ENCODE measurements at places on chromosomes 7 and 10. TPM values are rescaled to one million over a fixed set of nuclear protein-coding genes. Genes with fewer than 3 reads are reported as not detected.

The SVOPL gene
- total RNA-seq, result not detected

The SYPL1 gene
- total RNA-seq, result 38.2 TPM

GRCh38 chr7:97446361-97446760, 285.5 kb upstream of the TAC1 start:
- no peaks in the 10 kb centered on the region for H3K36me3 ChIP-seq
- H3K27me3 ChIP-seq, result no peaks in the 10 kb centered on the region
- no peak for DNase-seq
- no peak overlapping the region for H3K27ac ChIP-seq
- no peak overlapping the region for H3K4me3 ChIP-seq

DNA sequence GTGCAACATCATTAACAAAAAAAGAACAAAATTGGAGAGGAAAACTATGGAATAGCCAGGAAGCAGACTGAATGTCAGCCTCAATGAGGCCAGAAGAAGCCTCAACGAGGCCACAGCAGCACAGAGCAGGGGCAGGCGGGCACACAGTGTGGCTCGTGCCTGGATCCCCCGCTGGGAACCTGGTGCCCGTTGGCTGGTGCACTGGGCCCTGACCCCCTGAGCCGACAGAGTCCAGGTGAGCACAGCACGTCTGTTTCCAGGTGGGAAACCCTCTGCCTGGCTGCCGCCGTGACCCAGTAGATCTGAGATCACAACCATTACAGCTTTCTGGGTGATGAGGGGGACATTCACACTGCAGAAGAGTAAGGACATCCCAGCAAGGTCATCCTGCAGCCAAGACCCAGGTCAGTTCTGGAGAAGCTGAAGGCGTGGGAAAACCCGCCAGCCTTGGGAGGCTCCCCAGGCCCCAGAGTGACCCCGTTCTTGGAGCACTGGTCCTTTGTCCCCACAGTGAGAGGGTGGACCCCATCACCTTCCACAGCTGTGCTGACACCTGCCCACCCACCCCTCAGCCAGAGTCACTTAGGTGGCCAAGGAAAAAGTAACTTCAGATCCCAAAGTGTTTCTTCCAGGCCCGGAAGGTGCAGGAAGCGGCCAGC, 222.1 kb downstream of the ADARB2 start:
- H3K4me1 ChIP-seq, result no peaks in the 10 kb centered on the region
- DNase-seq, result no peak
- no peaks in the 10 kb centered on the region for H3K36me3 ChIP-seq
- no peak overlapping the region for H3K4me3 ChIP-seq
- H3K27me3 ChIP-seq, result no peaks in the 10 kb centered on the region

DNA sequence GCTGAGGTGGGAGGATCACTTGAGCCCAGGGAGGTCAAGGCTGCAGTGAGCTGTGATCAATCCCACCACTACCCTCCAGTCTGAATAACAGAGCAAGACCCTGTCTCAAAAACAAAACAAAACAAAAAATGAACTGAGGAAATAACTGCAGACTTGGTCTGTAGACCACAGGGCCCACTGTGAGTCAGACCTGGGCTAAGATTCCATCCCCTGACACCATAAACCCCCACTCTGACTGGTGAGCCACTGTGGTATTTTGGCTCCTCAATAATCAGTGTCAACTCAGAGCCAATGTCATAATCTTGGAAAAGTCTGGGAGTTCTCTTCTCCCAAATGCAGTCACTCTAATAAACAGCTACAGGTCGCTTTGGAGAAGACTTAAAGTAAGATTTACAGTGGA, 24.0 kb upstream of the ERCC6 start:
- no peak for DNase-seq

DNA sequence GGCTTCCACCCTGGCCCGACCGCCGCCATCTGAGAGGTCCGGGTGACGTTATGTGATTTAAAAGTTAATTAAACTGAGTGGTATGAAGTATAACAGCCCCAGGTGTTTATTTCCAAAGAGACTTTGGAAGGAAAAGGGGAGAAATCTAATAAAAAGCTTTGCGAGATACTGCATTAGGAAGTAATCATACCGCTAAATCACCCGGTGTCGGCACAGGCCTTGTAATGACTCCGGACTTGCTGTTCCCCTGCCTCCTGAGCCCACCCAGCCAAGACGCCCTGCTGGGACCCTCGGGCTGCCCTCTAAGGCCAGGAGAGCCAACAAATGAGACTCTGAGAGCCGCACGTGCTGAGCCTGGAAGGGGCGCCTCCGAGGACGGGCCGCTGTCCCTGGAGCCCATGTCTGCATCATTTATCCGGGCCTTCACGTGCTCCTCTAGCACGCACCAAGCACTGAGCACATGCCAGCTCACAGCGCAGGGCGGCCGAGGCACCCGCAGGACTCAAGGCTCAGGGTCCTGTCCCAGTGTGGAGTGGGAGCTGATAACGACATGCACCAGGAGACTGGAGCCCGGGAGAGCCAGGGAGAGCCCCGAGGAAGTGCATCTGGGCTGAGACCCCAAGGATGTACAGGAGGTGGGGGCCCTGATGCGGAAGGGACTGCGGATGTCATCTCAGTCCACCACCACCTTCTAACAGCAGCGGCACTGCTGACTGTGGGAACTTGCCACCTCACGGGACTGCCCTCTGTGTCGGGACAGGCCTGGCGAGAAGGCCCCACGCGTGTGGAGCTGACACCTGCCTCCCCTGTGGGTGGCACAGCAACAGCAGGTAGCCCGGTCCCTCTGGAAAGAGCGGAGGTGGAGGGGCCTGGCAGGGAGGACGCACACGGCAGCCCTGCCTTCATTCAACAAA, 182.7 kb downstream of the ELFN1 start:
- H3K4me1 ChIP-seq, result peaks cover 13% of the 10 kb centered on the region
- H3K36me3 ChIP-seq, result peaks cover 3% of the 10 kb centered on the region
- no peaks in the 10 kb centered on the region for H3K27me3 ChIP-seq
- no peak overlapping the region for H3K4me3 ChIP-seq

GRCh38 chr10:74373059-74373458, 222.0 kb downstream of the ADK start:
- H3K27ac ChIP-seq, result no peak overlapping the region
- H3K4me3 ChIP-seq, result no peak overlapping the region
- H3K36me3 ChIP-seq, result peaks cover 26% of the 10 kb centered on the region
- no peak for DNase-seq
- H3K4me1 ChIP-seq, result peaks cover 2% of the 10 kb centered on the region

GRCh38 chr7:33941418-33941817, 36.1 kb downstream of the BMPER start:
- H3K4me3 ChIP-seq, result no peak overlapping the region
- H3K4me1 ChIP-seq, result no peaks in the 10 kb centered on the region
- H3K27ac ChIP-seq, result no peak overlapping the region
- no peaks in the 10 kb centered on the region for H3K27me3 ChIP-seq
- no peaks in the 10 kb centered on the region for H3K36me3 ChIP-seq

The WDR91 gene
- 22.6 TPM for total RNA-seq

DNA sequence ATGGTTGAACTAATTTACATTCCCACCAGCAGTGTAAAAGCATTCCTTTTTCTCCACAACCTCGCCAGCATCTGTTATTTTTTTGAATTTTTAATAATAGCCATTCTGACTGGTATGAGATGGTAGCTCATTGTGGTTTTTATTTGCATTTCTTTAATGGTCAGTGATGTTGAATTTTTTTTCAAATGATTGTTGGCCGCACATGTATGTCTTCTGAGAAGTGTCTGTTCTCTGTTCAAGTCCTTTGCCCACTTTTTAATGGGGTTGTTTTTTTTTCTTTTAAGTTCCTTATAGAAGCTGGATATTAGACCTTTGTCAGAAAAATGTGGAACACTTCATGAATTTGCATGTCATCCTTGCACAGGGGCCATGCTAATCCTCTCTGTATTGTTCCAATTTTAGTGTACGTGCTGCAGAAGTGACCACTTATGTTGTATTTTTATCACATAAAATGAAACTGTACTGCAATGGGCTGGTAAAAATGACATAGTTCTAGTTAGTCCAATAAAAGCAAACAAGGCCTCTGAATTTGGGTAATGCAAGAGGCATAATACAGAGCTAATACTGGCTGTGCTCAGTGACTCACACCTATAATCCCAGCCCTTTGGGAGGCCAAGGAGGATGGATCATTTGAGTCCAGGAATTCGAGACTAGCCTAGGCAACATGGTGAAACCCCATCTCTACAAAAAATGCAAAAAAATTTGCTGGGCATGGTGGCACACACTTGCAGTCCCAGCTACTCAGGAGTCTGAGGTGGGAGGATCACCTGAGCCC, 70.3 kb downstream of the ABI1 start:
- peaks cover 37% of the 10 kb centered on the region for H3K36me3 ChIP-seq
- DNase-seq, result no peak
- no peak overlapping the region for H3K27ac ChIP-seq
- no peaks in the 10 kb centered on the region for H3K27me3 ChIP-seq
- peaks cover 21% of the 10 kb centered on the region for H3K4me1 ChIP-seq

The TAS2R41 gene
- total RNA-seq, result not detected

GRCh38 chr7:115816318-115816974, 214.1 kb downstream of the TFEC start:
- DNase-seq, result no peak
- H3K27ac ChIP-seq, result no peak overlapping the region
- H3K4me3 ChIP-seq, result no peak overlapping the region
- no peaks in the 10 kb centered on the region for H3K4me1 ChIP-seq
- H3K27me3 ChIP-seq, result no peaks in the 10 kb centered on the region

GRCh38 chr10:52442576-52442975, 128.5 kb downstream of the DKK1 start:
- no peaks in the 10 kb centered on the region for H3K4me1 ChIP-seq
- no peaks in the 10 kb centered on the region for H3K36me3 ChIP-seq
- no peaks in the 10 kb centered on the region for H3K27me3 ChIP-seq

DNA sequence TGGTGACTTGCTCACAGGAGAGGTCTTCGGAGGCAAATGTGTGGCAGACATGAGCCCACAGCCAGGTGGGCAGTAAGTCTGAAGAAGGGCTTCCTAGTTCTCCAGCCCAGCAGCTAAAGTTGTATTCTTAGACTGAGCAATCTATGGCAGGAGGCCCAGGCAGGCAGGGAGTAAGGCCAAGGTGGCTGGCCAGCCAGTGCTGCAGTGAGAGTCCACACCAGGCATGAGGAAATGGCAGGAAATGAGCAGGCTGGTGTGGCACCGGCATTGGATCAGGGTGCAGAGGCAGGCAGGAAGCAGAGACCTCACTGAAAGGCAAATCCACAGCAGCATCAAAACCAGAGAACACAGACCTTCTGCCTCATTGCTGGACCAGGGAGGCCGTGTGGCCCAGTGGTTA, 84.6 kb upstream of the PDE1C start:
- no peaks in the 10 kb centered on the region for H3K4me1 ChIP-seq
- no peak overlapping the region for H3K27ac ChIP-seq
- no peaks in the 10 kb centered on the region for H3K27me3 ChIP-seq
- H3K4me3 ChIP-seq, result no peak overlapping the region
- no peaks in the 10 kb centered on the region for H3K36me3 ChIP-seq

- DNase-seq, result peak; percentile 57
- peak overlapping the region; percentile 93 for H3K27ac ChIP-seq
- H3K4me1 ChIP-seq, result peaks cover 32% of the 10 kb centered on the region
- H3K36me3 ChIP-seq, result no peaks in the 10 kb centered on the region
- peak overlapping the region; percentile 57 for H3K4me3 ChIP-seq
Observed at GRCh38 chr7:111138193-111138569, 47.3 kb downstream of the LRRN3 start.

DNA sequence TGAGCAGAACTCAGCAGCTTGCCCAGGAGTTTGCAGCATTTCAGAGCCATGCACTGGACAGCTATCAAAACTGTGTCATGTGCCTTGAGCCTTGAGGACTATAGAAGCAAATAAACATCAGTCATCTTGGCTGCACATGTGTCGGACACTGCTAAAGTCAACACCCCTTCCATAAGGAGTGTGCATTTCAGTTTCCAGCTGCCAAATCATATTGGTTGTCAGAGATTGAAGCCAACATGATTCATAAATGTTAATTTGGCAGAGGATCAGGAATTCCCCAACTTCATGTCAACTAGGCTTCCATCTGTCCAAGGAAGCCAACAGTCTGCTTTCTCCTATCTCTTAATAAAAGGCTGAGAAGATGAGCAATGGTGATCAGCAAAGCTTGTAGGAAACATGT, 32.8 kb downstream of the SLC16A12 start:
- H3K27ac ChIP-seq, result no peak overlapping the region
- no peaks in the 10 kb centered on the region for H3K36me3 ChIP-seq
- DNase-seq, result no peak

GRCh38 chr10:57506414-57507094, 761.1 kb downstream of the IPMK start:
- DNase-seq, result no peak
- H3K36me3 ChIP-seq, result no peaks in the 10 kb centered on the region
- no peaks in the 10 kb centered on the region for H3K27me3 ChIP-seq
- H3K4me1 ChIP-seq, result no peaks in the 10 kb centered on the region

- H3K27me3 ChIP-seq, result no peaks in the 10 kb centered on the region
- no peaks in the 10 kb centered on the region for H3K36me3 ChIP-seq
- no peak overlapping the region for H3K27ac ChIP-seq
Observed at GRCh38 chr10:47247148-47248059, 52.6 kb upstream of the GDF10 start.

- peak overlapping the region; percentile 72 for H3K4me3 ChIP-seq
- H3K27ac ChIP-seq, result no peak overlapping the region
- no peak for DNase-seq
- H3K27me3 ChIP-seq, result peaks cover 55% of the 10 kb centered on the region
Observed at GRCh38 chr10:17455015-17455520, 673 bp upstream of the ST8SIA6 start.

The UBE2H gene
- total RNA-seq, result 16.4 TPM

The RELN gene
- total RNA-seq, result not detected

All from activated T-helper 2 cell treated with anti-CD3 and anti-CD28 coated beads, Interferon-gamma antibody, Interleukin-2, Interleukin-4, amounts not matched to agents 10 μg/mL and 5 μg/mL and 100 μg/mL, durations not matched to agents 14 hours and 24 hours and 36 hours (primary cell).